WTC11 (cell line): ENCODE measurements at places on chromosomes 16 and 17. TPM values are rescaled to one million over a fixed set of nuclear protein-coding genes. Genes with fewer than 3 reads are reported as not detected.
A peak's percentile ranks its signal among the peaks of the same experiment; 100 is the strongest.

GRCh38 chr16:86285421-86285820 is 224.9 kb upstream of the FOXF1 start:
- H3K4me1 ChIP-seq: peaks cover 78% of the 10 kb centered on the region
- H3K27me3 ChIP-seq: peaks cover 100% of the 10 kb centered on the region
- no peak for DNase-seq
- no peak overlapping the region for H3K27ac ChIP-seq
- peak overlapping the region; percentile 78 for H3K4me3 ChIP-seq

GRCh38 chr17:58308173-58308984 is 20.2 kb downstream of the TSPOAP1 start:
- no peaks in the 10 kb centered on the region; the same call in 1 of the 2 replicates for H3K27me3 ChIP-seq
- no peak overlapping the region for H3K4me3 ChIP-seq

GRCh38 chr16:67034487-67034886 is 5.5 kb downstream of the CBFB start:
- H3K4me3 ChIP-seq: no peak overlapping the region
- H3K36me3 ChIP-seq: peaks cover 14% of the 10 kb centered on the region
- H3K4me1 ChIP-seq: peaks cover 16% of the 10 kb centered on the region
- no peak overlapping the region for H3K27ac ChIP-seq
- H3K27me3 ChIP-seq: peaks cover 5% of the 10 kb centered on the region

- H3K4me3 ChIP-seq: no peak overlapping the region
- no peak for DNase-seq
- H3K27me3 ChIP-seq: no peaks in the 10 kb centered on the region
- no peaks in the 10 kb centered on the region for H3K4me1 ChIP-seq
Observed at GRCh38 chr17:2235792-2236366, 67.7 kb downstream of the SMG6 start.

DNA sequence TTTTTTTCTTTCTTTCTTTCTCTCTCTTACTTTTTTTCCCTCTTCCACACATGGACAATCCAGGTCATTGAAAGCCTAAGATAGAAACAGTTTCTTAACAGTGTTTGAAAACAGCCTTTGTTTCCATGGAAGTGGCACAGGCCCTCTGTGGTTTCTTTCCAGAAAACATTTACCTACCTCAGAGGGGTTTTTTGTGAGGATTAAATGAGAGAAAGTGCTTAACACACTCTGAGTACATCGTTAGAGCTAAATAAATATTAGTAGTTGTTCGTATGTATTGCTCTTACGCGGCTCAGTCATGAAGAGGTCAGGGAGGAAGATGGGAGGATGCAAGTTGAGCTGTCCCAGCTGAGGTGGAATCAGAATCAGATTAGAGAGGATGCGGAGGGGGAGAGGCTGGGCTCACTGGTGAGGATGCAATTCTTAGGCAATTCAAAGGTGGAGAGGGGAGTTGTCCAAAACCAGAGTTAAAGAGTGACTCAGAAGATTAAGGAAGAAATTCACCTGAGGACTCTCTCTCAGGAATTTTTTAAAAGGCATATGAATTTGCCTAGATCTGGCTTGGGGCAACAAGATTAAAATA is 345.4 kb downstream of the PMP22 start:
- H3K27me3 ChIP-seq: no peaks in the 10 kb centered on the region
- H3K27ac ChIP-seq: no peak overlapping the region
- DNase-seq: no peak
- H3K4me3 ChIP-seq: no peak overlapping the region
- peaks cover 13% of the 10 kb centered on the region for H3K36me3 ChIP-seq

GRCh38 chr17:77523540-77523939 is 382.8 kb downstream of the SEC14L1 start:
- no peak overlapping the region for H3K27ac ChIP-seq
- peaks cover 3% of the 10 kb centered on the region; the same call in 1 of the 2 replicates for H3K4me1 ChIP-seq
- no peak for DNase-seq

GRCh38 chr16:2223221-2223941 is at the start of gene E4F1:
TSS of gene E4F1 (plus strand) at chr16:2223591. CDS start at chr16:2223614, 23 bp downstream.
- peaks cover 3% of the 10 kb centered on the region; the same call in 1 of the 2 replicates for H3K4me1 ChIP-seq
- H3K36me3 ChIP-seq: no peaks in the 10 kb centered on the region
- DNase-seq: peak; percentile 100
- no peaks in the 10 kb centered on the region for H3K27me3 ChIP-seq
- H3K4me3 ChIP-seq: peak within 1 kb of the TSS; percentile 76
- no peak within 1 kb of the TSS; the same call in 1 of the 2 replicates for H3K27ac ChIP-seq

DNA sequence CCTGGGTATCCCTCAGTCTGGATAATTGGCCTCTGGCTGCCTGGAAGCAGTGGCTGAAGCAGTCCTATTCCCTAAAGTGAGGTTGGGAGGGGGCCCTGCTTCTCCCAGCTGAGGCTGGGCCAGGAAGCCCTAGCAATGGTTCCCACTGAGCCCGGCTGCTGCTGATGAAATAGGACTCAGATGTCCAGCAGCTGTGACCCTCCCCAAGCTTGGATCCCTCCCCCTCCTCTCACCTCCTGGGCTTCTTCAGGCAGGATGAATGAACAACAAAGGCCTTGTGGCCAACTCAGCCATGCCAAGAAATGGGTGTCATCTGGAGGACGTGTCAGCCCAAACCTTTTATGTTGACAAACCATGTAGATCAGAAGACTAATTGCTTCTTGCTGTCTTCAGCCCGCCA is 42.0 kb downstream of the AXIN2 start:
- no peak overlapping the region for H3K4me3 ChIP-seq
- no peak for DNase-seq
- H3K27me3 ChIP-seq: no peaks in the 10 kb centered on the region; the same call in 1 of the 2 replicates
- no peaks in the 10 kb centered on the region; the same call in 1 of the 2 replicates for H3K36me3 ChIP-seq
- no peak overlapping the region for H3K27ac ChIP-seq

- peak overlapping the region; percentile 100 for H3K27ac ChIP-seq
- H3K27me3 ChIP-seq: peaks cover 3% of the 10 kb centered on the region; the same call in 1 of the 2 replicates
- DNase-seq: peak; percentile 86
- peaks cover 12% of the 10 kb centered on the region for H3K4me1 ChIP-seq
Observed at GRCh38 chr16:30956601-30957455, 726 bp upstream of the SETD1A start.

DNA sequence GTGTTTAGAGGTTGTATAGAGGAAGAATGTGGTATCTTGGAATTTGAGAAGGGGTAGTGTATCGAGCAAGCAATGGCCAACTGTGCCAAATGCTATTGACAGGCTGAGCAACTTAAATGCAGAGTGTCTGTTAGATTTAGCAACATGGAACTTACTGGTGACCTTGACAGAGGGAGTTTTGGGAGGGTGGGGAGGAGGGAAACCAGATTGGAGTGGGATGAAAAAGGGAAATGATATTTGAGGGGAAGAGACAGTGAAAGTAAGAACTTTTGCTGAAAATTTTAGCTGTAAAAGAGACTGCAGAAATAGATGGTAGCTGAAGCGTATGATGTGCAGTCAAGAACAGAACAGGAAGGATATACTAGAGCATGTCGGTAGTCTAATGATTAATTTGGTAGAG is 1.1 kb downstream of the LRRC36 start:
- H3K27ac ChIP-seq: no peak overlapping the region
- H3K36me3 ChIP-seq: no peaks in the 10 kb centered on the region
- H3K27me3 ChIP-seq: peaks cover 48% of the 10 kb centered on the region
- no peak for DNase-seq
- no peak overlapping the region for H3K4me3 ChIP-seq

DNA sequence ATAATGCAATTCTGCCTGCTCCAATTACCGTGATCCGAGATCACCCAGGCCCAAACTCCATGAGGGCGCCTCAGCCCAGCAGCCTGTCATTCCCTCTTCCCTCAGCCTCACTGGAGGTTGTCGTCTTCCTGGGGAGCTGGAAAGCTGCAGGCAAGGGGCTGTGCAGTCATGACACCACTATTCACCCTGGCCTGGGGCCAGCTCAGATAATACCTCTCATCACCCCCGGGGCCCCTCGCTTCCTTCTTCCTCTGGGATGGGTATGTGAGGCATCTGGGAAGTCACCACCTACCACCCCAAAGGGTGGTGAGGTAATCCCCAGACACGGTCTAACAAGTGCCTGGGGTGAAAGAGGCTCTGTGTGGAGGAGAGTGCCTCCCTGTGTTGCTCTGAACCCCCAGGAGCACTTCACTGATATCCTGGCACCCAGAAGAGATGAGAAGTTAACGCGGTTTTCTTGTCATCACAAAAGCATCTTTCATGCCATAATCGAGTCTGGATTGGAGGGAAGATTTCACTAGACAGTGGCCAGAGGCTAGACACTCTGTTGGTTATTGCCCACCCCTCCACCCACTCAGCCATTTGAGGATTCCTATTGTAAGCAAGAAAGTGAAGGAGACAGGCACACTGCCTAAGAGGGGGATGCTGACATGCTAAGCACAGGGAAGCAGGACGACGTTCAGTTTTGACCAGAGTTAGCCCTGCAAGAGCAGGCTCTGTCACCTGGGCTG is 18.4 kb downstream of the CFAP20 start:
- H3K27ac ChIP-seq: peak overlapping the region; percentile 58; the same call in 1 of the 2 replicates
- no peaks in the 10 kb centered on the region for H3K27me3 ChIP-seq
- peaks cover 33% of the 10 kb centered on the region for H3K36me3 ChIP-seq
- DNase-seq: no peak
- peaks cover 38% of the 10 kb centered on the region for H3K4me1 ChIP-seq

- peaks cover 19% of the 10 kb centered on the region for H3K4me1 ChIP-seq
- no peaks in the 10 kb centered on the region for H3K36me3 ChIP-seq
- H3K27ac ChIP-seq: no peak overlapping the region
- no peaks in the 10 kb centered on the region for H3K27me3 ChIP-seq
Observed at GRCh38 chr16:88466175-88466862, 13.2 kb downstream of the ZFPM1 start.

GRCh38 chr17:38871247-38872015 is 1.6 kb downstream of the LASP1 start:
- no peaks in the 10 kb centered on the region for H3K27me3 ChIP-seq
- peak overlapping the region; percentile 80 for H3K4me3 ChIP-seq
- DNase-seq: no peak
- peak overlapping the region; percentile 76 for H3K27ac ChIP-seq
- H3K36me3 ChIP-seq: no peaks in the 10 kb centered on the region
- peaks cover 53% of the 10 kb centered on the region for H3K4me1 ChIP-seq

GRCh38 chr16:50335196-50335958 is 33.4 kb downstream of the BRD7 start:
- peaks cover 39% of the 10 kb centered on the region for H3K36me3 ChIP-seq
- no peaks in the 10 kb centered on the region for H3K4me1 ChIP-seq
- H3K27me3 ChIP-seq: no peaks in the 10 kb centered on the region
- H3K4me3 ChIP-seq: no peak overlapping the region

- H3K4me1 ChIP-seq: no peaks in the 10 kb centered on the region
- DNase-seq: no peak
- no peak overlapping the region for H3K4me3 ChIP-seq
- no peak overlapping the region for H3K27ac ChIP-seq
Observed at GRCh38 chr17:52025236-52025635, 133.3 kb downstream of the CA10 start.

DNA sequence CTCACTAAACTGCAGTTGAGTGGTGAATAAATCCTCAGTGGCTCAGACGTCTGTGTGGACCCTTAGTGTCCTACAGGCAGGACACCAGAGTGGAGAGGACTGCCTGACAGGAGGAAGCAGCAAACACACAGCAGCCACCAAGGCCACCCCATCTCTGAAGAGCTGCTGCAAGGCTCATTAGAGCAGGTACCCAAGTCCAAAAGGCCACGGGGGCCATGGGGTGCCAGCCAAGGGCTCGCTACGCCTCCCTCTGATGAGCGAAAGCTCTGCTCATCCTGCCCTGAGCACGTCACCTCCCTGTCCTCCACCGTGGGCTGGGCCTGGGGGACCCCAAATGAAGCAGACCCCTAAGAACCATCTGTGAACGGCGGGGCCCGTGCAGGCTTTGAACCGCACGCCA is 70.1 kb upstream of the DOC2B start:
- H3K27ac ChIP-seq: no peak overlapping the region
- peak; percentile 10 for DNase-seq
- no peaks in the 10 kb centered on the region for H3K27me3 ChIP-seq
- no peak overlapping the region for H3K4me3 ChIP-seq
- H3K36me3 ChIP-seq: no peaks in the 10 kb centered on the region

DNA sequence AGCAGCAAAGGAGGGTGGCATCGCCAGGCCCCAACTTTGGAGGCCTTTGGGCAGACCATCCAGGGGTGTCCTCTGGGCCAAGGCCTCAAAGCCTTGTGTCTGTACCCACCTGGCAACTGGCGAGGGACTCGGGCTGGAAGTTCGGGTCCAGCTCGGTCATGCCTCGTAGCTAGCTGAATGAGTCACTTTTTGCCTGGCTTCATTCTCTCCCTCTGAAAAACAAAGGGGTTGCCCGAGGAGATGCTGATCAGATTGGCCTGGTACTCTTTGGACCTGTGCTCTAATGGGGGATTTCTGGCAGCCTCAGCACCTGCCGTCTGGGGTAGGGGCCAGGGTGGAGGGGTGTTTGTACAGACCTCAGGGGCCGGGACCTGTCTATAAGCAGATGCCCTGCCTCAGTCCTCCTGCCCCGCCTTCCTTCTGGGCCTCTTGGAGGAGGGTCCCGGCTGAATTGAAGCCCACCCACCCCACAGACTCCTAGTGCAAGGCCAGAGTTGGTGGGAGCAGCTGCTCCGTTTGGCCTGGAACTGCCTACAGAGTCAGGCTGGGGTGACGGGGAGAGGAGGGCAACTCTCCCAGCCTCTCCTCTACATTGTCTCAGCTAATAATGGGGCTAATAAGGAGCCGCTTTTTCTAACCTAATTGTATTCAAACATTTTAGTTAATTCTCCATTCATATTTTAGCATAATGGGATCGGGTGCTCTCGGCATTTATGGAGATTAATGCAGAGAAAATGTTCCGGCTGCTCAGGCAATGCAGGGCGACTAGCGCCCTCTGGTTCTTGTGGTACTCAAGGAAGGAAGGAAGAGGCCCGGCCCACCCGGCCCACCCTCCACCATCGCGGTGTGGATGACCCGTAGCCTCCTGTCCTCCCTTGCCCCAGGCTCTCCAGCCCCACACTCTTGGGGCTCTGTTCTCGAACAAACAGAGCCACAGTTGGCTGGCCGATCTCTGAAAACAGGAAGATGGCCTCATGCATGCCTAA is 21.4 kb upstream of the ABCC3 start:
- H3K4me1 ChIP-seq: peaks cover 11% of the 10 kb centered on the region
- no peak overlapping the region for H3K27ac ChIP-seq
- DNase-seq: no peak
- no peaks in the 10 kb centered on the region for H3K36me3 ChIP-seq
- H3K27me3 ChIP-seq: no peaks in the 10 kb centered on the region

- no peaks in the 10 kb centered on the region for H3K27me3 ChIP-seq
- no peak for DNase-seq
- H3K4me3 ChIP-seq: no peak overlapping the region
- no peaks in the 10 kb centered on the region; the same call in 1 of the 2 replicates for H3K4me1 ChIP-seq
- no peaks in the 10 kb centered on the region for H3K36me3 ChIP-seq
Observed at GRCh38 chr16:49953090-49953489, 71.9 kb upstream of the CNEP1R1 start.

GRCh38 chr16:17970157-17970765 is 366.3 kb downstream of the NPIPA8 start:
- H3K36me3 ChIP-seq: peaks cover 5% of the 10 kb centered on the region
- peaks cover 22% of the 10 kb centered on the region for H3K4me1 ChIP-seq
- DNase-seq: no peak
- no peaks in the 10 kb centered on the region for H3K27me3 ChIP-seq

The CDRT4 gene
- 4.9 to 8.3 TPM (median 6.5 TPM) in 3 replicates for total RNA-seq

The HAGH gene
- 36.0 to 43.1 TPM (median 38.2 TPM) in 3 replicates for total RNA-seq

The PRCD gene
- total RNA-seq: 2.7 to 4.5 TPM (median 4.0 TPM) in 3 replicates

The KRT36 gene
- total RNA-seq: not detected in 3 replicates

The KRT40 gene
- not detected in 3 replicates for total RNA-seq

The MYH13 gene
- total RNA-seq: not detected in 3 replicates

The RNU2-1 gene
- total RNA-seq: 5,207 to 6,122 TPM (median 5,885 TPM) in 3 replicates

The GSDMA gene
- total RNA-seq: not detected in 3 replicates

The TTLL6 gene
- 3.4 to 7.0 TPM (median 4.6 TPM) in 3 replicates for total RNA-seq

The BAIAP3 gene
- 15.2 to 18.8 TPM (median 16.5 TPM) in 3 replicates for total RNA-seq

The ALDH3A1 gene
- 0.35 to 1.1 TPM (median 0.53 TPM) in 3 replicates for total RNA-seq
